Uterus (tissue), 4 donors: ENCODE measurements at places on chromosomes 6 and 20. TPM values are rescaled to one million over a fixed set of nuclear protein-coding genes. Genes with fewer than 3 reads are reported as not detected.

- no peaks in the 10 kb centered on the region for H3K36me3 ChIP-seq
- no peaks in the 10 kb centered on the region for H3K4me1 ChIP-seq
- no peaks in the 10 kb centered on the region for H3K27me3 ChIP-seq
- H3K4me3 ChIP-seq: no peak overlapping the region
- no peak for DNase-seq
- no peak overlapping the region for H3K27ac ChIP-seq
Observed at GRCh38 chr6:67345946-67346345, 1289.1 kb upstream of the ADGRB3 start.

GRCh38 chr20:9339708-9340107 lies 174.7 kb upstream of the LAMP5 start:
- no peak overlapping the region for H3K4me3 ChIP-seq
- H3K27ac ChIP-seq: no peak overlapping the region
- no peaks in the 10 kb centered on the region for H3K36me3 ChIP-seq
- DNase-seq: no peak

FITM2 gene
- total RNA-seq: 9.8 TPM

CRYBG1 gene
- total RNA-seq: 65.3 TPM

DNA sequence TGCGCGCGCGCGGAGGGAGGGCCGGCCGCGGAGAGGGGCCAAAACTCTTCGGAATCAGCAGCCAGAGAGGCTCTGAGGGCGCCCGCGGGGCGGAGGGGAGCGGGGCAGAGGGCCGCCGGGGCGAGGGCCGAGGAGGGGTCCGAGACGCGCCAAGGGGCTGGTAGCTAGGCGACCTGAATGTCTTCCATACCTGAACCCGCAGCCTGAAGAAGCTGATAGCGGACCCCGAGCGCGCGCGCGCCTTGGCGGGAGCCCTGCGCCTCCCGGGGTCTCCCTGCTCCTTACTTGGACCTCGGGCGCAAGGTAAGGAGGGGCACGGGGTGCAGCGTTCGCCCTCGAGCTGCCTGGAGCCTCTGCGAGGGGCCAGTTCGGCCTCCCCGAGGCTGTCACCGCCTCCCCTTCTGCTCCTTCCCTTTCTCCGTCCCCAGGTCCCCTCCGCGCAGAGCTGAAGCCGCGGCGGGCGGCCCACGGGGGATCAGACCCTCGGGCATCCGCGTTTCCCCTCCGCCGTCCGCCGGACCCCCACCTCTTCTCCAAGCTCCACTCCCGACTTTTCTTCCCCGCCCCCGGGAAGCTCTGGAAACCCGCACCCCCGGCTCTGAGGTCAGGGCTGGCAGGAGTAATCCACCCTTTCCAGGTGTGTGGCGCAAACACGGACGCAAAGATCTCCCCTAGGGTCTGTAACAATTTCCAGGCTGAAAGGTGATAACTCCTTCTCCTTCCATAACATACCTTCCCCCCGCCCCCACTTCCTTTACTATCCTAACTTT lies 13.1 kb upstream of the DEK start:
- DNase-seq: no peak
- no peaks in the 10 kb centered on the region for H3K36me3 ChIP-seq
- H3K27me3 ChIP-seq: peaks cover 21% of the 10 kb centered on the region
- H3K4me1 ChIP-seq: no peaks in the 10 kb centered on the region
- no peak overlapping the region for H3K4me3 ChIP-seq

CLIC5 gene
- 5.1 TPM for total RNA-seq

GRCh38 chr20:41453010-41453950 lies 86.7 kb upstream of the EMILIN3 start:
- no peaks in the 10 kb centered on the region for H3K4me1 ChIP-seq
- H3K4me3 ChIP-seq: no peak overlapping the region
- no peaks in the 10 kb centered on the region for H3K36me3 ChIP-seq
- no peak overlapping the region for H3K27ac ChIP-seq
- DNase-seq: no peak

ATP6V1G2 gene
- not detected for total RNA-seq

HTR1E gene
- total RNA-seq: 2.1 TPM

ADGB gene
- total RNA-seq: 7.7 TPM

- H3K27me3 ChIP-seq: no peaks in the 10 kb centered on the region
- DNase-seq: no peak
- no peaks in the 10 kb centered on the region for H3K36me3 ChIP-seq
- H3K27ac ChIP-seq: no peak overlapping the region
- H3K4me1 ChIP-seq: no peaks in the 10 kb centered on the region
Observed at GRCh38 chr20:57498425-57499400, 26.2 kb downstream of the CTCFL start.

CSE1L gene
- total RNA-seq: 104 TPM

DNA sequence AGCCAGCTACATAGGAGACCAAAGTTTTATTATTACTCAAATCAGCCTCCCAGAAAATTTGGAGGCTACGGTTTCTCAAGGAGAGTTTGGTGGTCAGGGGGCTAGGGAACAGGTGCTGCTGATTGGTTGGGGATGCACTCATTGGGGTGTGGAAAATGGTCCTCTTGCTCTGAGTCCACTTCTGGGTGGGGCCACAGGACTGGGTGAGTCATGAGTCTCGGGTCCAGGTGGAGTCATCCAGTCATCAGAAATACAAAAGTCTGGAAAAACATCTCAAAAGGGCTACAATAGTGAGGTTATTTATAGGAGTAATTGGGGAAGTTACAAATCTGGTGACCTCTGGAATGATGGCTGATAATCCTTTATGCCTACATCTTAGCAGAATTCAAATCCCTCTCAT lies 54.3 kb upstream of the SLC22A16 start:
- H3K27ac ChIP-seq: no peak overlapping the region
- DNase-seq: no peak
- H3K4me1 ChIP-seq: no peaks in the 10 kb centered on the region
- H3K36me3 ChIP-seq: no peaks in the 10 kb centered on the region

TTK gene
- total RNA-seq: not detected

DNA sequence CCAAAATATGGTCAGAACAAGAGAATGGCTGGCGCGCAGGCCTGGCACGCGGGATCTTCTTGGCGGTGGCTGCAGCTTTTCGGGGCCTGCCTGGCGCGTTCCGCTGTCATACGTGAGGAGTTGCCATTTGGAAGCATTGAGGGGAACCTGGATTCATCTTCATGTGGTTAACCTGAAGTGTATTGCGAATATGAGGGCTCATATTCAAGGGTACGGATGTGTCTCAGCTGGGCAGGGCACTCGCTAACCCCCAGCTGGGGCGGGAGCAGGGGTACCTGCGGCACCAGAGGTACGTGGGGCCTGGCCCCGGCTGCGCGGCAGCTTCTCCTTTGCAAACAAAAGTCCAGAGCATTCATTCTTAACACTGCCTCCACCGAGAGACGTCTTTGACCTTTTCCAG lies 605.6 kb downstream of the QKI start:
- H3K4me1 ChIP-seq: no peaks in the 10 kb centered on the region
- H3K36me3 ChIP-seq: no peaks in the 10 kb centered on the region
- H3K27me3 ChIP-seq: no peaks in the 10 kb centered on the region
- DNase-seq: no peak

LY6G5B gene
- total RNA-seq: 1.8 TPM

DNA sequence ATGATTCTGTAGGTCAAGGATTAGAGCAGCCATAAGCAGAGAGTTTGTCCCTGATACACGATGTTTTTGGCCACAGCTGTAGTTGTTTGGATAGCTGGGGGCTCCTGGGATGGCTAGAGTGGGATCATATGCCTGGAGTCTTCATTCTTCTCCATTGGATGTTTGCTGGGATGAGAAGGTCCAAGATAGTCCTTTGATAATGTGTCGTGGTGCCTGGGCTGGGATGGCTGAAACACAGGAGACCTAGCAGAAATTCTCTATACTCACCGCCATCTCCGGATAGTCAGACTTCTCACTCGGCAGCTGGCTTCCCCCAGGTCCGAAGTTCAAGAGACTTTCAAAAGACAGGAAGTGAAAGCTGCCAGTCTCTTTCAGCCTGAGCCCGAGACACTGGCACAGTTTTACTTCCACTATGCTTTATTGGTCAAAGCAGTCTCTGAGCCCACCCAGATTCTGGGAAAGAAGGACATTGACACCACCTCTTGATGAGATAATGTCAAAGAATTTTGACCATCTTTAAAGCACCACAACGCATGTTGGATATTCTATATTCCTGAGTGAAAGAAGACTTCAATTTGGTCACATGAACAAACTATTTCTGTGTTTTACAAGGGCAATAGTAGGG lies 16.0 kb downstream of the MARCKS start:
- H3K36me3 ChIP-seq: no peaks in the 10 kb centered on the region
- no peak overlapping the region for H3K4me3 ChIP-seq
- DNase-seq: no peak
- H3K4me1 ChIP-seq: no peaks in the 10 kb centered on the region

- DNase-seq: no peak
- H3K4me3 ChIP-seq: no peak overlapping the region
- H3K27ac ChIP-seq: no peak overlapping the region
- H3K27me3 ChIP-seq: no peaks in the 10 kb centered on the region
Observed at GRCh38 chr20:45049904-45050471, 50.9 kb downstream of the KCNS1 start.

GRCh38 chr6:131776985-131777384 lies 30.8 kb upstream of the ENPP1 start:
- no peak for DNase-seq
- no peak overlapping the region for H3K27ac ChIP-seq
- no peaks in the 10 kb centered on the region for H3K36me3 ChIP-seq
- H3K4me1 ChIP-seq: no peaks in the 10 kb centered on the region
- H3K27me3 ChIP-seq: no peaks in the 10 kb centered on the region

DNA sequence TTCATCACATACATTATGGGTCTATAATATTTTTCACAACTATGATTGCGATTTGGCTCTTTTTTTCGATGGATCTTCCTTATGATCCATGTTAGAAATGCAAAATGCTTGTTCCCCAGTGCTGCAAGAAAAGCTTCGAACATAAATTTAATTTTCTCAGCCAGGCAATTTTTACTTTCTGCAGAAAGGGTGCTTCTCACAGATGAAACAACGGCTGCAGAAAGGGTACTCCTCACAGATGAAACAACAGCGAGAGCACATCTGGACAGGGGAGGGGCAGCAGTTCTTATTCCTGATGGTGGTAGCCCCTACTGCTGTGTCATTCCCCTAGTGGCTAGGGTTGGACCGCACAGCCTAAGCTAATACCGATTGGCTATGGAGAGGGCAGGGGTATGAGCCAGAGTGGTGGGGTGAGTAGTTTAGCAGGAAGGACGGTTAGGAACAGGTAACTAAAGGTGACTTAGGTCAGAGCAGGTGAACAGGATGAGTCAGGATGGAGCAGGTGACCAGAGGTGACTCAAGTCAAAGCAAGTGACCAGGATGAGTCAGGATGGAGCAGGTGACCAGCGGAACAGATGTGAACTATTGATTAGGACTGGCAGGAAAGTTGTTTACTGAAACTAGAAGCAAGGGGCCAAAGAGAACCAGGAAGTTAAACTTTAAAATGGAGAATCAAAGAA lies 13.4 kb upstream of the TREML4 start:
- DNase-seq: no peak
- no peak overlapping the region for H3K27ac ChIP-seq
- H3K27me3 ChIP-seq: peaks cover 2% of the 10 kb centered on the region
- no peak overlapping the region for H3K4me3 ChIP-seq

GRCh38 chr6:135750081-135750480 lies 101.4 kb upstream of the PDE7B start:
- no peak overlapping the region for H3K27ac ChIP-seq
- H3K4me1 ChIP-seq: no peaks in the 10 kb centered on the region
- H3K4me3 ChIP-seq: no peak overlapping the region
- H3K27me3 ChIP-seq: no peaks in the 10 kb centered on the region
- no peak for DNase-seq

MICAL1 gene
- 30.6 TPM for total RNA-seq

- no peaks in the 10 kb centered on the region for H3K27me3 ChIP-seq
- no peak overlapping the region for H3K27ac ChIP-seq
- H3K4me1 ChIP-seq: no peaks in the 10 kb centered on the region
- no peak overlapping the region for H3K4me3 ChIP-seq
- H3K36me3 ChIP-seq: no peaks in the 10 kb centered on the region
- no peak for DNase-seq
Observed at GRCh38 chr20:62832951-62833391, 16.1 kb downstream of the COL9A3 start.

NNAT gene
- total RNA-seq: not detected

BPIFB4 gene
- not detected for total RNA-seq

DNA sequence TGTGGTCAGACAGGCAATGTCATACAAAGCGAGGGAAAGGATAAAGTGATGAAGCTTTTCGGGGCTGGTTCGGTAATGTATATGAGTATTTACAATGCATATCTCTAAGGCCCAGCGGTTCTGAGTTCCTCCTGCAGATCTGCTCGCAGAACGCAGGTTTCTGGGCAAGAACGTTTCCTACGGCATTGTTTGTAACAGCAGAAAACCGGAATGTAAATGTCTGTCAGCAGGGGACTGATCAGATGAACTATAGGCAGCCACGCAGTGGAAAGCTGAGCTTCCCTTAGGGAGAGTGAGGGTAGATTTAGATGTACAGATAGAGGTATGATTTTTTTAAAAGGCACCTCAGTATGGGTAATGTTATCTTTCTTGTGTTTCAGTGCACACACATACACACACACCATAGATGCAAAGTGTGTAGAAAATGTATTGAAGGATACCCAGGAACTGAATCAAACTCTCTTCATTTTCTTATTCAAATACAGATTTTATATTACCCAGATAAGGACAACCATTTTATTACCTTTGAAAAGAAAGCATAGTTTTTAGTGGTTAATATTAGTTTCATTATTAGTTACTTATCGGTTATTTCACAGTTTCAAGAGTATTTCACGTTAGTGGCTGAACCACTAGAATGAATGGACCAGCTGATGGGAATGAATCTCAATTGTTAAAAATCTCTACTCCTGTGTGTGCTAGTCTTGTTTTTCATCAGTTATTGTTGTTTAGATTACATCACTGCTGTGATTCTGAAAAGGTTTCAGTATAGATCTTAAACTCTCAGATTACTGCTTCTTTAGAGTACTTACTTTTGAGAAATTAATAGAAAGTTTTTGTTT lies 56.2 kb downstream of the SNX9 start:
- H3K27ac ChIP-seq: no peak overlapping the region

DNA sequence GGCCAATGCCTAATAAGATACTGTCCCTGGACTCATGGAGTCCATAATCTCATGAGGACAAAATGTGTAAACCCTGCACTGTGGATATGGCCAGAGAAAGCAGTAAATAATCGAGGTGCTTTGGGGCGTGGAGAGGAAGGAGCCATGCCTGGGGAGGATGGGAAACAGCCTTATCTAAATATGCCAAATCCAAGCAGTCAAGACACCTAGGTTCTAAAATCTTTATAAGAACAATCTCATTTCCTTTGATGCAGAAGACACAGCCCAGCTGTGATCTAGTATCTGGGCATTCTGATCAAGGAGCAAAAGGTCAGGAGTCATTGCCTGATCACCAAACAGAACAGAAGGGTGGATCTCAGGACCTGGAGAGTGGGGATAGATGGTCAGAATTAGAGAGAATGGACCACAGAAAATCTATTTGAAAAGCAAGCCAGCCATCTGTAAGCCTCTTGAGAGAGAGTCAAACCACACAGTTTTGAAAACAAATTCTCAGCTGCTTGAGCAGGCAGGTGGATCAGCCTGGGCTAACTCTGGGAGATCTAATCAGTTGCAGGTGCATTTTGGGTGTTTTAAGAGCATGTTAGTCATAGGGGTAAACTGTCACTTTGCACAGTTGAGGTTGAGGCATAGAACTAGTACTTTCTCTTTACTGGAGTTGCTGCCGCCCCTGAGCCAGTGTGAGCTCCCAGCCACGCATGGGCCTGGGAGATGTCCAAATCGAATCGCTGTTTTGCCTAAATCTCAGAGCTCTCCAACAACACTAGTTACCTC lies 130.8 kb upstream of the TNFAIP3 start:
- H3K36me3 ChIP-seq: no peaks in the 10 kb centered on the region
- DNase-seq: no peak
- H3K4me1 ChIP-seq: no peaks in the 10 kb centered on the region
- H3K27ac ChIP-seq: no peak overlapping the region
- H3K4me3 ChIP-seq: no peak overlapping the region
- H3K27me3 ChIP-seq: no peaks in the 10 kb centered on the region
